ENCODE measurements at places on chromosomes 7 and 10. TPM values are rescaled to one million over a fixed set of nuclear protein-coding genes. Genes with fewer than 3 reads are reported as not detected.

Gene SLC16A9
- 6.9 TPM for polyA plus RNA-seq

Gene CNTNAP2
- 0.60 TPM for polyA plus RNA-seq

Gene TAS2R3
- not detected for polyA plus RNA-seq

Gene DYDC2
- 0.41 TPM for polyA plus RNA-seq

Gene NODAL
- not detected for polyA plus RNA-seq

Gene COL17A1
- polyA plus RNA-seq = 24.0 TPM

- DNase-seq = peak; percentile 89
- H3K27ac ChIP-seq = peak within 1 kb of the TSS; percentile 79
Observed at GRCh38 chr10:132065491-132066105, at the start of gene JAKMIP3. Gene JAKMIP3 (plus strand): TSS chr10:132065946. CDS start chr10:132104809, 38,863 bp downstream.

DNA sequence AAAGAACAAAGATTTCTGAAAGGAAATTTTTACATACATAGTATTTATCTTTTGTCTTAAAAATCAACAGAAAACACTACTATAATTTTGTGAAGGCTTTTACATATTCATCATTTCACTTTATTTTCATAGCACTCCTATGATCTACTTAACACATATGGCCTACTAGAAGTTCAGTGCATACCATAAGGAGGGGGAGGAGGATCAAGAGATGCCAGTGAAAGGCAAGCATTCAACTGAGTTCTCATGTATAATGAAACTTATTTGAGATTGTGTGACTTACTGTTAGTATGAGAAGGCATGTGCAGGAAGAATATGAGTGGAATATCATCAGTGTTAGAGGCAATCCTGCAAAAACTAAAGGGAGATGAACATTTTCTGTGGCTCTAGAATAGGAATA lies 10.6 kb downstream of the BRAF start:
- peaks cover 5% of the 10 kb centered on the region for H3K4me1 ChIP-seq
- H3K27ac ChIP-seq = no peak overlapping the region
- H3K36me3 ChIP-seq = no peaks in the 10 kb centered on the region
- H3K27me3 ChIP-seq = no peaks in the 10 kb centered on the region
- no peak overlapping the region for H3K4me3 ChIP-seq
- no peak for DNase-seq

DNA sequence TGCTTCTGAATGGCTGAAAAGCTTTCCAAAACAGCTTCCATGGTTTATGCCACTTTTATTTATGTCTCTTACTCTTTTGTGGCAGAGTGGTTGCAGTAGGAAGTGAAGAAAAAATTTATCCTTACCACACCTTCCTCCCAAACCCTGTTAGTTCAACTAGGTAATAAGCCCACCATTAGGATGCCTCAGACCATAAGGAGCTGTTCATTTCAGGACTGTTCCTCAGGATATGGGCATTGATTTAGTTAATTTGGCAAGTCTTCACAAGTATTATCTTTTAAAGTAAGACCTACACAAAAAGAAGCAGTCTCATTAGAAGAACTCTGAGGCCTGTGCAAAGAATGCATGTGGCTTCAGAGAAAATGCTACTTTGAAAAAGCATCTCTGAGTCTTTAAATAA lies 82.9 kb upstream of the PDLIM1 start:
- H3K27me3 ChIP-seq = no peaks in the 10 kb centered on the region
- peaks cover 65% of the 10 kb centered on the region for H3K4me1 ChIP-seq
- peak overlapping the region; percentile 96 for H3K27ac ChIP-seq

GRCh38 chr10:116995648-116996047 lies 9.3 kb downstream of the SHTN1 start:
- H3K27ac ChIP-seq = no peak overlapping the region
- no peak for DNase-seq
- no peaks in the 10 kb centered on the region for H3K4me1 ChIP-seq
- no peaks in the 10 kb centered on the region for H3K27me3 ChIP-seq
- no peaks in the 10 kb centered on the region for H3K36me3 ChIP-seq
- H3K4me3 ChIP-seq = no peak overlapping the region

DNA sequence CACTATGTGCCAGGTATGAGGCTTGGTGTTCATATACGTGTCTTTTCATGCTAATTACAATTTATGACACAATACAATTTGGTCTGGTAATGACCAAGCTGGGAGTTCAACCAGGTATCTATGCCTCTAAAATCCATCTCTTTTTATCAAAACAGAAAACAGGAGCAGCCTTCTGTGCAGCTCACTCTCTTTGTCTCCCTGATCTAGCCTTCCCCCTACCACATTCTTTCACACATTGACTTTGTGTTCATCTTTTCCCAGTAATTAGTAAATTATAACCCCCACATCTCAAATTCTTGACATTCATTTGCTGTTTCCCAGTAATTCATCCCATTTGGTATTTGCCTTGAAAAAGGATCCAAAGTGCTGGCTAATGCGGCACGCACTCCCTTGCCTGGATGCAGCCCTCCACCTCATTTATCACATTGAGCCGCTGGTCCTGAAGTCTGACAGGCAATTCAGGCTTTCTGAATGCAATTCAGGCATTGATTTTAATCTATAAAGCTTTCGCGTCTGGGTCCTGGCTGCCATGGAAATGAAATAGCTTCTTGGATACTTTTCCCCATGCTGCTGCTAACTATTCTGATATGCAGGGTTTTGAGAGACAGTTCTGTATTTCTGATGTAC lies 112.5 kb upstream of the ANKRD1 start:
- H3K36me3 ChIP-seq = no peaks in the 10 kb centered on the region
- H3K4me3 ChIP-seq = no peak overlapping the region
- no peaks in the 10 kb centered on the region for H3K27me3 ChIP-seq
- no peaks in the 10 kb centered on the region for H3K4me1 ChIP-seq

DNA sequence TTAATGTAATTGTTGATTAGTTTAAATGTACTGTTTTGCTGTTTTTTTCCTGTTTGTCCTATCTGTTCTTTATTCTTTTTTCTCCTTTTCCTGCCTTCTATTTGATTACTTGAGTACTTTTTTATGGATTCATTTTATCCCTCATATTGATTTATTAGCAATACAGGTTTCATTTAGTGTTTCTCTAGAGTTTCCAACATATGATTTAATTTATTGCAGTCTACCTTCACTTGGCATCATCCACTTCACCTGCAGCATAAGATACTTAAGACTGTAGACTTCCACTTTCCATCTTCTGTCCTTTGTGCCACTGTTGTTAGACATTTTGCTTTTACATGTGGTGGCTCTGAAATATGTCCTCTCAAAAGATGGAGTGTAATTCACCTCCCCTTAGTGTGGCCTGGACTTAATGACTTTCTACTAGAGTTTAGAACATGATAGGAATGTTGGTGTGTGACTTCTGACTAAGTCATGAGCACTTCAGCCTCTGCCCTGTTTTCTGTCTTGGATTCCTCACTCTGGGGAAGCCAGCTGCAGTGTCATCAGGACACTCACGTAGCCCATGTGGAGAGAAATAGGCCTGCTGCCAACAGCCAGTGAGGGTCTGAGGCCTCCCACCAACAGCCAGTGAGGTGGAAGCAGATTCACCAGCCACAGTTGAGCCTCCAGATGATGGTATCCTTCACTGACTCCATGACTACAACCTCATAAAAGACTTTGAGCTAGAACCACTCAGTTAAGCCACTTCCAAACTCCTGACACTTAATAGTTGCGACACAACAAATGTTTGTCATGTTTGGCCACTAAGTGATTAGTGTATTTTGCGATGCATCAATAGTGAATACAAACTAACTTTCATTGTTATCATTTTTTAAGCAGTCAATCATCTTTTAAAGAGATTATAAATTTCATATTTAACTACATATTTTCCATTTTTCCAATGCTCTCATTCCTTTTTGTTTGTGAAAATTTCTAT lies 643.5 kb upstream of the DPP6 start:
- no peaks in the 10 kb centered on the region for H3K4me1 ChIP-seq
- H3K27me3 ChIP-seq = no peaks in the 10 kb centered on the region
- H3K4me3 ChIP-seq = no peak overlapping the region
- H3K27ac ChIP-seq = no peak overlapping the region

DNA sequence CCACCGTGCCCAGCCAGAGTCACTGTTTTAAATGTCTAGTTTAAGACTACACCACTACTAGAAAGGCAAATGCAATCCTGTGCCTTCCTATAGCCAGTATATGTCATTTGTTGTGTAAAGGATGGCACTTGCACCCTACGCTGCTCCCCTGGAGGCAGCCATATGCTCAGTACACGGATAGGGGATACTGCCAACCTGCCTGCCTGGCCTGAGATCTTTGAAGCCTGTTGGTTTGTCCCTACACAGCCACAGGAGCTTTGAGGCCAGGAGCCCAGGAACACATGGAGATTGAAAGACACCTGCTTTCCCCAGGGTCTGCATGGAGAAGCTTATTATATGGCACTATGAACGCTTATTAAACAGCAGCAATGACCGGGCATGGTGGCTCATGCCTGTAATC lies 2.3 kb upstream of the SCRN1 start:
- no peak overlapping the region for H3K27ac ChIP-seq
- no peak overlapping the region for H3K4me3 ChIP-seq
- H3K4me1 ChIP-seq = peaks cover 27% of the 10 kb centered on the region
- no peak for DNase-seq
- H3K36me3 ChIP-seq = no peaks in the 10 kb centered on the region
- no peaks in the 10 kb centered on the region for H3K27me3 ChIP-seq

DNA sequence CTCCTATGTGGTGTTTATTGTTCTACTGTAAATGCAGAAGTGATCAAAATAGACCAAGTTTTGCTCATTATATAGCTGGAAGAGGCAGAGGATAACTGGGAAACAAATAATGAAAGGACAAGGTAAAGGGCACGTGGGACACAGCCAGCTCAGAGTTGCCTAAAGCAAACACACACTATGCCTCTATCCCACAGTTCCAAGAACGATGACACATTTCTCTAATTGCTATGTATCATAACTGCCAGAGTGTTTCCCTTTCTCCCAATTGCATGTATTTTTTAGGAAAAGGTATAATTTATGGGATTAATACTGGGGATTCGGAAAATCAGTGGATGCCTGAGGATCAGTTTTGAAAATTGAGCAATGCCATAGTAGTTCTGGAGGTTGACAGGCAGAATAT lies 49.0 kb downstream of the CCDC71L start:
- no peaks in the 10 kb centered on the region for H3K4me1 ChIP-seq
- H3K27me3 ChIP-seq = no peaks in the 10 kb centered on the region
- no peak for DNase-seq
- no peak overlapping the region for H3K4me3 ChIP-seq
- no peak overlapping the region for H3K27ac ChIP-seq

GRCh38 chr7:101363196-101363733 lies 590 bp downstream of the COL26A1 start:
- no peak overlapping the region for H3K27ac ChIP-seq
- peak overlapping the region; percentile 58 for H3K4me3 ChIP-seq
- peaks cover 19% of the 10 kb centered on the region for H3K4me1 ChIP-seq
- H3K36me3 ChIP-seq = no peaks in the 10 kb centered on the region
- no peak for DNase-seq
- peaks cover 44% of the 10 kb centered on the region for H3K27me3 ChIP-seq

DNA sequence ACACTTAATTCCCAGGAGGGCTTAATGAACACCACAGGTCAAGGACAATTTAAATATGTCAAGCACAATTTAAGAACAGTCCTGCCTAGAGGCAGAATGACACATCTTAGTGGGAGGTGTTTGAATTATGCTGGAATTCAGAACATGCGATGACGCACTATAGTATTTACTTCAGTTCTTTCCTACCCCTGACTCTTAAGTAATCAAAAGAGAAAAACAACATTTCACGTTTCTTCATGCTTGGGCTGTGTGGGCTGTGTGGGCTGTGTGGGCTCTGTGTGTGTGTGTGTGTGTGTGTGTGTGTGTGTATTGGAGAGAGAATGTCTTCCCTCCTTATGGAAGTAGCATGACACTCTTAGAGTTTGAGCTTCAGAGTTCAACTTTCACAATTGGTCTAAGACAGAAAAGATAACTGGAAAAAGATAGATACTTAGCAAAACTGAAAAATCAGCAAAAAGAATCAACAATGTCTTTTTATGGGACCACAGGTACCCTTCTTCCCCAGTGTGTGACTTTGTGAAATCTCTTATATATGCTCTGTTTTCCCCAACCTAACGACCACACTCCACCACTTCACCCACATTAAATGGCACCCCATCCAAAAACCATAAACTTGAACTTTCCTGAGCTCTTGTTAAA lies 33.7 kb upstream of the CABCOCO1 start:
- H3K36me3 ChIP-seq = no peaks in the 10 kb centered on the region
- no peak overlapping the region for H3K4me3 ChIP-seq
- peaks cover 7% of the 10 kb centered on the region for H3K4me1 ChIP-seq
- no peak overlapping the region for H3K27ac ChIP-seq
- DNase-seq = no peak
- no peaks in the 10 kb centered on the region for H3K27me3 ChIP-seq

- H3K27me3 ChIP-seq = peaks cover 45% of the 10 kb centered on the region
- no peak overlapping the region for H3K27ac ChIP-seq
- H3K36me3 ChIP-seq = no peaks in the 10 kb centered on the region
Observed at GRCh38 chr7:27237735-27238334, 4.8 kb upstream of the EVX1 start.

DNA sequence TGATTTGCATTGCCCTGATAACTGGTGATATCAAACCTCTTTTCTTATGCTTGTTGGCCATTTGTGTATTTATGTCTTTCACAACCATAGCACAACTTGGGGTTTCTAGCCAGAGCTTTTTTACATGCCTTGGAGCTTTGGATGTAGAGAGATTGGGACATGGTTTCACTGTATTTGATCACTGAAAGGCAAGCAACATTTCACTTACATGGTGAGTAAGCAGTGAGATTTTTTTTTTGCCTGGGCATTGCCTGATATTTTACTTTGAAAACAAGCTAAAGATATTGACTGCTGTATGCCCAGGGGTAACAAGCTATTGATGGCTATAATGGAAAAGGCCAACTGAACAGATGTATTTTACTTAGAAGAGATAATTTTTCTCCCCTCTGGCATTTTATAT lies 259.0 kb downstream of the PHTF2 start:
- H3K27ac ChIP-seq = no peak overlapping the region
- H3K36me3 ChIP-seq = no peaks in the 10 kb centered on the region
- no peak overlapping the region for H3K4me3 ChIP-seq
- H3K27me3 ChIP-seq = no peaks in the 10 kb centered on the region

DNA sequence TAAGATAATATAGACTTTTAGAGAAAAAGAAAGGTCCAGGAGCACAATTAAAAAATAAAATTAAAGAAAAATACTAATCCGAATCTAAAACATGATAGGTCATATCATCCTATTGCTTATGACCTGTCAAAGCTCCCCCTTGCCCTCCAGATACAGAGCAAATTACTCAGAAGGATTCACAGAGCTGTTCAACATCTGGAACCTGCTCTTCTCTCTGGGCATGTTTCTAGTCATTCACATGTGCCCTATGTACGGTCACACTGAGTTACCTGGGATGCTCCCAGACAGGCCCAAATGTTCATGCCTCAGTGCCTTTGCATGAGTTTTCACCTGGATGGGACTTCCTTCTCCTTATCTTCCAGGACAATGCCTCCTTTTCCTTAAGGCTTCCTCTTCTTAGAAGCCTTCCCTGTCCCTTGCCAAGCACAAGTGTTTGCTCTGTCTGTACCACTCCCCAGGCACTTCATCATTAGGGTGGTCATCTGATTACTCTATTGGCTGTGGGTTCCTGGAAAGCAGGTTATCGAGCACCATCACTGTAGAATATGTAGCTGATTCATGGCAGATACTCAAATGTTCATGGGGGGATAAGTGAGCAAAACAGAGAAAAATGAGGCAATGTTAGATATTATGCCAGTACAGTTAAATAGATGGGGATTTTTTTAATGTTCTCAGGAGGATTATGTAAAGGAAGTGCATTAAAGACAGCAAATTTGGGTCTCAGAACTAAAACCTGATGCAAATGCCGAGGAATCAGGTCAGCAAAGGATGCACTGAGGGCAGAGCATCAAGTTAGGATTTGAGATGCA lies 12.0 kb upstream of the AOAH start:
- DNase-seq = no peak
- no peak overlapping the region for H3K27ac ChIP-seq
- no peak overlapping the region for H3K4me3 ChIP-seq
- H3K36me3 ChIP-seq = no peaks in the 10 kb centered on the region
- H3K4me1 ChIP-seq = no peaks in the 10 kb centered on the region
- H3K27me3 ChIP-seq = no peaks in the 10 kb centered on the region
